ENCODE measurements at places on chromosomes 12 and 14.

GRCh38 chr14:103488960-103489359, 33.7 kb downstream of the CKB start:
- H3K4me3 ChIP-seq: no peak overlapping the region
- H3K36me3 ChIP-seq: peaks cover 10% of the 10 kb centered on the region
- DNase-seq: no peak
- H3K27ac ChIP-seq: no peak overlapping the region

DNA sequence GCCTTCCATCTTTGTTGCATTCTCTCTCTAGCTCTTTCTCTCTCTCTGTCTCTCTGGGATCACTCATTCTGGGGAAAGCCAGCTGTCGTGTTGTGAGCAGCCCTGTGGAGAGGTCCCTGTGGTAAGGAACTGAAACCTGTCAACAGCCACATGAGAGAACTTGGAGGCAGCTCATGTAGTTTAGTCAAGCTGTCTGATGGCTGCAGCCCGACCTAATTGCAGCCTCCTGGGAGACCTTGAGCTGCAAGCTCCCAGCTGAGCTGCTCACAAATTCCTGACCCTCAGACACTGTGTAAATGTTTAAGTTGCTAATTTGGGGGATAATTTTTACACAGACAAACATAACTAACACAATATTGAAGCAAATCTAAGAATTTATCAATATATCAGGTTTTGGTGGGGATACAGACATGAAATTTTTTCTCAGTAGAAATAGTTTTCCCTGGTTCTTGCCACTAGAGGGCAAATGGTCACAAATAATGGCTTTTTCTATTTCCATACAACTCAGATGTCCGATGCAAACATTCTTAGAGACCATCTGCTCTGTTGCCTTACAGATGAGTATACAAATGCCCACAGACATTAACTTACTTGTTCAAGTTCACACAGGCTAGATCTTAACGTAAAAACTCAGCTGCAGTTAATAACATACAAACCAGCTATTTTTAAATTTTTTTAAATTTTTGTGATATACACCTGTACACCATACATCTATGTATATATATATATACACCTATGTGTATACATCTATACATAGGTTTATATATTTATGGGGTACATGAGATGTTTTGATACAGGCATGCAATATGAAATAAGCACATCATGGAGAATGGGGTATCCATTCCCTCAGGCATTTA, 15.5 kb upstream of the KRR1 start:
- peaks cover 28% of the 10 kb centered on the region for H3K27me3 ChIP-seq
- peaks cover 8% of the 10 kb centered on the region for H3K4me1 ChIP-seq
- H3K4me3 ChIP-seq: no peak overlapping the region
- no peak overlapping the region for H3K27ac ChIP-seq
- DNase-seq: peak; percentile 39

GRCh38 chr12:76866726-76867125, 12.1 kb downstream of the CSRP2 start:
- no peaks in the 10 kb centered on the region for H3K36me3 ChIP-seq
- peaks cover 14% of the 10 kb centered on the region for H3K27me3 ChIP-seq
- H3K4me1 ChIP-seq: no peaks in the 10 kb centered on the region
- no peak for DNase-seq

- peak within 1 kb of the TSS; percentile 98 for H3K27ac ChIP-seq
- H3K4me1 ChIP-seq: peaks cover 41% of the 10 kb centered on the region
- peak; percentile 96 for DNase-seq
- H3K27me3 ChIP-seq: no peaks in the 10 kb centered on the region
Observed at GRCh38 chr12:15882118-15882971, at the start of gene STRAP. Gene STRAP, plus strand, starts transcription at chr12:15882387. Its CDS starts 321 bp downstream, at chr12:15882708.

DNA sequence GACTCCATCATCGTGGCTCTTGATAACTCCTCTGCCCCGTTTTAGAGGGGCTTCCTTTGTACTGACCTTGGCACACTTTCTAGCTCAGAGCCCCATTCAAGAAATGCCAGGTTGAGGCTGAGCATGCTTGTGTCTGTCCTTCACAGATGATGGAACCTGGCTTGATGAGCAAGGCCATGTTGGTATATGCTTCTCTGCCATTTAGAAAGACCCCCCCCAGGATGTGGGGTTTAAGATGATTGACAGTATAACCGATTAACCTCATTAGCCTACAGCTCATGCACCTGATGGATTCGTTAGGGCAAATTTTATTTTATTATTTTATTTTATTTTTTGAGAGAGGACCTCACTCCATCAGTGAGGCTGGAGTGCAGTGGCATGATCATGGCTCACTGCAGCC, 21.0 kb downstream of the BATF start:
- peak overlapping the region; percentile 96 for H3K27ac ChIP-seq
- peak overlapping the region; percentile 54 for H3K4me3 ChIP-seq
- peaks cover 51% of the 10 kb centered on the region for H3K36me3 ChIP-seq
- peaks cover 59% of the 10 kb centered on the region for H3K4me1 ChIP-seq

- DNase-seq: peak; percentile 28
- no peaks in the 10 kb centered on the region for H3K27me3 ChIP-seq
- no peak overlapping the region for H3K4me3 ChIP-seq
- H3K4me1 ChIP-seq: no peaks in the 10 kb centered on the region
Observed at GRCh38 chr12:121697093-121697698, 15.4 kb upstream of the TMEM120B start.

GRCh38 chr14:104439625-104440024, 139.9 kb upstream of the C14orf180 start:
- H3K36me3 ChIP-seq: no peaks in the 10 kb centered on the region
- no peak for DNase-seq
- H3K4me1 ChIP-seq: no peaks in the 10 kb centered on the region
- no peak overlapping the region for H3K4me3 ChIP-seq

- no peak for DNase-seq
- no peak overlapping the region for H3K4me3 ChIP-seq
- H3K27ac ChIP-seq: no peak overlapping the region
- H3K36me3 ChIP-seq: peaks cover 14% of the 10 kb centered on the region
- H3K27me3 ChIP-seq: no peaks in the 10 kb centered on the region
- peaks cover 9% of the 10 kb centered on the region for H3K4me1 ChIP-seq
Observed at GRCh38 chr12:27305673-27306456, 26.8 kb upstream of the BMAL2 start.

DNA sequence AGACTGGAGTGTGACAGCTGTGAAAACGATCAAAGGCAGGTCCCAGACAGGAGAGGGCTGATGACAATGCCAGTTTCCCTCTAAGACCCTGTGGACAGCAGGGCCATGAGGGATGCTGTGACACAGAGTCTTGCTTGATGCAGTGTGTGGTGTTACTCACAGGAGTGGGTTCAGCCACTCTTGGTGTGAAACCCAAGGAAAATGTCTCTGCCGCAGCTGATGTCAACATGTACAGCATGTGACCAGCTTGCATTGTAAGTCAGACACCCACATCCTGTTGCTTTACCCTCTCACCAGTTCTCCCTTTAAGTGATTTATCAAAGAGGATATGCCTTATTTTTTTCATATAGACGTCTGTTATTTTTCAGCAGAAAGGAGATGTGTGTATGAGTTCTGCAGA, 268.6 kb downstream of the BTG1 start:
- peaks cover 63% of the 10 kb centered on the region for H3K4me1 ChIP-seq
- H3K36me3 ChIP-seq: peaks cover 27% of the 10 kb centered on the region
- H3K27me3 ChIP-seq: no peaks in the 10 kb centered on the region
- peak; percentile 93 for DNase-seq

GRCh38 chr12:94663702-94664101, 13.3 kb upstream of the TMCC3 start:
- H3K4me3 ChIP-seq: no peak overlapping the region
- H3K4me1 ChIP-seq: no peaks in the 10 kb centered on the region
- peaks cover 1% of the 10 kb centered on the region for H3K27me3 ChIP-seq
- no peaks in the 10 kb centered on the region for H3K36me3 ChIP-seq
- H3K27ac ChIP-seq: no peak overlapping the region
- DNase-seq: no peak

DNA sequence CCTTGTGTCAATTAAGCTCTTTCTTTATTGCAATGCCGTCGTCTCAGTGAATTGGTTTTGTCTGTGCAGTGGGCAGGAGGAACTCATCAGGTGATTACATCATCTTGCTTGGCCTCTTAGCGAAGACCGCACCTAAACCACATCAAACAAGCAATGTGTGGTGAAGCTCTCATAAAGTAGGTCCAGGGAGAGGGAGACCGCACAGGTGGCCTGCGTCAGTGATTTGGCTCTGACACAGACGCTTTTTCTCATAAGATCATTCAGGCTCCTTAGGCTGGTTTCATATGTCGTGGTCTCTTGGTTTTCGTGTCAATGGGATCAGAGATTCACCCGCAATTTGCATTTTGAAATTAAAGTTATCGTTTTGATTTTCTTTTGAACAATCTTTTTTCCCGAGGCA, 6.7 kb upstream of the TESC start:
- H3K4me3 ChIP-seq: no peak overlapping the region

DNA sequence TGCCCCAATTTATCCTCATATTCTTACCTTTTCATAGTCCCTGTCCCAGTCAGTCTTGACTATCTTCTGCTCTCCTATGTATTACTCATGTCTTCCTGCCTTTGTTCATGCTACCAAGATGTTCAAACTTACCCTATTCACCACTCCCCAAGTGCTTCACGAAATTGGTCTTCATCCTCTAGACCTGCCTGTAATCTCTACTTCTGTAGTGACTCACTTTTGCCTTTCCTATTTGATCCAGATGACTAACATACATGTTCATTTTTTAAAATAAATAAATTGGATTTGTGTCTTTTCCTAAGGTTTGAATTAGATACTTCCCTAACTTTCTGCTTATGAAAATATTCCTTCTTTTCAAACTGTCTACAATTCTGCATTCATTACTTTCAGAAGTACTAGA, 107.7 kb upstream of the PPM1H start:
- no peak overlapping the region for H3K4me3 ChIP-seq
- H3K27me3 ChIP-seq: no peaks in the 10 kb centered on the region
- DNase-seq: no peak
- H3K27ac ChIP-seq: no peak overlapping the region

DNA sequence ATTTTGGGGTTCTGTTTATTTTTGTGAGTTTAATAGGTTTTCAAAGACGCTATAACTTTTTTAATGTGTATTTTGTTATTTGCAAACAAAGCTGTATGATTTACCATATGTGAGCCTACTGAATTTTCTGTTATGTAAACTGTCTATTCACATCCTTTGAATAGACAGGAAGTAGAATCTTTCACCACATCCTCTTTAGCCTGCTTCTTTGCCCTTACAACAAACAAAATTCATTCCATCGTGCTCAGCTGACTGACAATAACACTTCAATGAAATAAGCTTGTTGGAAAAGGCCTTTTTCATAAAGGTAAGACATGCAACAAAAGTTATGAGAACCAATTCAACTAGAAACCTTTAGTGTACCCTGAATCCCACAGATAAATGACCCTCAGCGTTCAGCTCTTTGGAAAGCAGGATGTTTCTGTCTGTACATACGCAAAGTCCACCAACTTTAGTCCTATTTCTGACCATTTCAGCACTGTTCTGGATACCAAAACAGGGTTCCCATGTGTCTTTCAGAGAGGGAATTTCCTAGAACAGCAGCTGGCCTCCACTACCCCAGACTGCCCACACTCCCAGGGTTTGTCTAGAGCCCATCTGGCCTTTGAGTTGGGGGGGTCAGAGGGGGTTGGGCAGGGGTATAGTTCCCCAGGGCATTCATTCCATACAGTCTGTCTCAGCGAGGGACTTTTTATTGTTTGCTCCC, 71.3 kb downstream of the DUSP6 start:
- no peaks in the 10 kb centered on the region for H3K36me3 ChIP-seq
- no peaks in the 10 kb centered on the region for H3K27me3 ChIP-seq
- no peak overlapping the region for H3K27ac ChIP-seq
- H3K4me1 ChIP-seq: peaks cover 5% of the 10 kb centered on the region
- H3K4me3 ChIP-seq: no peak overlapping the region

- H3K4me1 ChIP-seq: peaks cover 28% of the 10 kb centered on the region
- no peaks in the 10 kb centered on the region for H3K36me3 ChIP-seq
- peak overlapping the region; percentile 77 for H3K4me3 ChIP-seq
- H3K27me3 ChIP-seq: no peaks in the 10 kb centered on the region
Observed at GRCh38 chr12:122423258-122424165, 1.0 kb upstream of the CLIP1 start.

DNA sequence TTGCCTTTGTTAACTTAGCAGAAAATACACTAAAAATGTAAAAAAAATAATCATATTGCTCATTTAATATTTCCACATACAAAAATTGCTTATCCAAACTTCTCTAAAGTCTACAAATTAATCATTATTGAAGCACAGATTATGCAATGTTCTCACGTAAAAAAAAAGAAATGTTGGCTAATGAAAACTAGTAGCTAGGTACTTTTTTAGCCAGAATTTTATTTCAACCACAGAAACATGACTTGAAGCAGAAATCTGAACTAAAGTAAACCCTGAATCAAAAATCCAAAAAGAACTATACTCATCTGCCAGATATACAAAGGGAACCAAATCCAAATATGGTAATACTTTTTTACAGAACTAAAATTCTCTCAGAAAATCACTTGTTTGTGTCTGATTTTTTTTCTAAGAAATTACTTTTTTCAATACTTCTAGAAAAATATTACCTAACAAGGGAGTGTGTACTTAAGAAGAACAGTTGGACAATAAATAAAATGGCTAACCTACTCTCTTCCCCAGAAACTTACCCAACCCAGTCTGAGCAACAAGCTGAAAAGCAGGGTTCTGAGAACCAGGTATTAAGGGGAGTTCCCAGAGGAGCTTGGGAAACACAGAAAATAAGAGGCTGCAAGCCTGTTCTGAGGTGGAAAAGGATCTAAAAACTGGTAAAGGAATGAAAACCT, 78.4 kb upstream of the RAP1B start:
- no peak overlapping the region for H3K27ac ChIP-seq
- DNase-seq: no peak
- H3K4me1 ChIP-seq: peaks cover 31% of the 10 kb centered on the region
- H3K27me3 ChIP-seq: no peaks in the 10 kb centered on the region
- H3K36me3 ChIP-seq: peaks cover 2% of the 10 kb centered on the region
- H3K4me3 ChIP-seq: no peak overlapping the region

- H3K27me3 ChIP-seq: no peaks in the 10 kb centered on the region
- peaks cover 39% of the 10 kb centered on the region for H3K36me3 ChIP-seq
- no peak for DNase-seq
- peak overlapping the region; percentile 67 for H3K27ac ChIP-seq
- no peak overlapping the region for H3K4me3 ChIP-seq
- H3K4me1 ChIP-seq: peaks cover 52% of the 10 kb centered on the region
Observed at GRCh38 chr12:92597118-92597517, 105.7 kb upstream of the PLEKHG7 start.

- H3K27me3 ChIP-seq: no peaks in the 10 kb centered on the region
- peak; percentile 23 for DNase-seq
- H3K4me3 ChIP-seq: peak overlapping the region; percentile 96
- peaks cover 61% of the 10 kb centered on the region for H3K4me1 ChIP-seq
- peak overlapping the region; percentile 96 for H3K27ac ChIP-seq
Observed at GRCh38 chr14:99481745-99482099, 513 bp downstream of the CCNK start.
